ENCODE measurements at places on chromosomes 5 and 9.

GRCh38 chr5:145027286-145027685, 807.9 kb downstream of the PRELID2 start:
- no peak for DNase-seq

DNA sequence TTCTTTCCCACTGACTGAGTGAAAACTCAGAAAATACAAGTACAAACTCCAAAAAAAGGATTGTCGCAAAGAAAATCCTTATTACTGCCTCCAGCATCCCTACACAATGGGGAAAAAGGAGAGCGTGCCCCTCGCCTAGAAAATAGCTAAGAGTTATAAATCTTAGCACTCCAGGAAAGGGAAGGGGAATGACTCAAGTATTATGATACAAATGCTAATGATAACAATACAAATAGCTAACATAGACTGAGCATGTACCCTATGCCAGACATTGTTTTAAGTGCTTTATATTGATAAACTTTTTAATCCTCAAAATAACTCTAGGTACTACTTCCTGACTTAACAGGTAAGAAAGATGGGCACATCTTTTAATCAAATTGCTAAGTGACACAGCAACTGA, 70.8 kb upstream of the VCAN start:
- no peak for DNase-seq

- no peak for DNase-seq
These were observed 47.8 kb downstream of the WNK2 start for GRCh38 chr9:93231716-93232115.

- no peak for DNase-seq
These were observed 16.9 kb downstream of the CLTA start for GRCh38 chr9:36207546-36208012.

GRCh38 chr5:148856424-148856823, 30.0 kb downstream of the ADRB2 start:
- no peak for DNase-seq

DNA sequence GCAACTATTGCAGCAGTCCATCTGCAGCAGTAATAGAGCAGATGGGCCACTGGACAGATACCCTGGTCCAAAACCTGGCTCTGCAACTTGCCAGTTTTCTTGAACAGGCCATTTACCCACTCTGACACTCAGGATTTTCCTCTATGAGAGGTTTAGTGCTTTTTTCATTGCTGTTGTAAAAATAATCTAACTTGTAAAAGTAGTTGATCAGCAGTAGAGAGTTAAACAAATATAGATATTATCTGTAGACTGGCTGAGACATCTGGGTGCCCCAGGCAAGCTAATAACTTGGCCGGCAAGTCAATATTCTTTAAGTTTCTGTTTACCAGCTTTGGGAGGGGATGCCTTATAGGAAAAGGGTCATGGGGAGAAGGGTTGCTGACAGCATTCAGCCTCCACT, 4.1 kb downstream of the DAPK1 start:
- DNase-seq, result no peak

DNA sequence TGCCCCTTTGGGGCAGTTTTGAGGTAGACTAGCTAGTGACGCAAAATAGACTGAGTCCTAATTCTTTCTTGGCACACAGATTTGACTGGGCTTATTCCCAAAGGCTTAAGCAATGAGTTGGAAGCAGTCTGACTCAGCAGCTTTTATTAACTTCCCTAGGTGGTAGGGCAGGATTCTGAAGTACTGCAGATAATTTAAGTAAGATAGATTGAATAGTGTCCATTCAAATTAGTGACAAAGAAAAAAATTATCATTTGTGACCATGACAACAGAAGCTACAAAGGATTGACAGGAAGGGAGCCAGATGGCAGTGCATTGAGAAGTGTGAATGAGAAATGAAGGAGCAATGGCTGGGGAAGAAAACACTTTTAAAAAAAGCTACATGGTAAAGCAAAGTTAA, 649.4 kb downstream of the CDH9 start:
- no peak for DNase-seq

GRCh38 chr5:139764886-139765408, 30.7 kb upstream of the PSD2 start:
- no peak for DNase-seq

DNA sequence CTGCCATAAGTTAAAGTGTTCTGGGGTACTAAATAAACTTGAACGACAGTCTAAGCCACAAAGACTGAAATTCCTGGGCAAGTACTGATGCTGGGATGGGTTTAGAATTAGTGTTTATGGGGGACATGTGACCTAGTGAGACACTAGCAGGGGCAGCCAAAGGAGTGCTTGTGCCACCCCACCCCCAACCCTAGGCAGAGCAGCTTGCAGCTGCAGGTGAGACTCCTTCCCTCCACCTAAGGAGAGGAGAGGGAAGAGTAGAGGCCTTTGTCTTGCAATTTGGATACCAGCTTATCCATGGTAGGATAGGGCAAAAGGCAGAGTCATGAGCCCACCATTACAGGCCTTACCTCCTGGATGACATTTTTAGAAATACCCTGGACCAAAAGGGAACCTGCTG, 28.7 kb upstream of the PDE4D start:
- no peak for DNase-seq

Data from RPMI8226 (cell line).